ENCODE measurements at places on chromosomes 6 and 20. TPM values are rescaled to one million over a fixed set of nuclear protein-coding genes. Genes with fewer than 3 reads are reported as not detected.

The CYP39A1 gene
- total RNA-seq = 0.06 TPM

The IGF2R gene
- total RNA-seq = 32.3 TPM

The TFAP2C gene
- total RNA-seq = 17.1 TPM

The IMPG1 gene
- not detected for total RNA-seq

The NKAIN2 gene
- not detected for total RNA-seq

The BPIFA1 gene
- not detected for total RNA-seq

The CFAP206 gene
- 0.69 TPM for total RNA-seq

The CRISP2 gene
- not detected for total RNA-seq

The TRIM40 gene
- not detected for total RNA-seq

The PHACTR3 gene
- not detected for total RNA-seq

The TREML2 gene
- not detected for total RNA-seq

The CALHM5 gene
- 0.06 TPM for total RNA-seq

The HCK gene
- not detected for total RNA-seq

The TMEM200A gene
- total RNA-seq = not detected

The PSORS1C2 gene
- total RNA-seq = not detected

The PAX1 gene
- total RNA-seq = not detected

The SLC35B3 gene
- 6.5 TPM for total RNA-seq

The SLC17A3 gene
- 1.4 TPM for total RNA-seq

The PLCG1 gene
- 41.7 TPM for total RNA-seq

Measured in A549 treated with CpdA at 1 μM for 4 hours (cell line).